Suprapubic skin (tissue), 4 donors: ENCODE measurements at places on chromosomes 4 and X.

GRCh38 chrX:138986235-138986634 is 274.7 kb upstream of the FGF13 start:
- no peak for DNase-seq

- no peak for DNase-seq
Observed at GRCh38 chrX:20233336-20233735, 33.4 kb downstream of the RPS6KA3 start.

DNA sequence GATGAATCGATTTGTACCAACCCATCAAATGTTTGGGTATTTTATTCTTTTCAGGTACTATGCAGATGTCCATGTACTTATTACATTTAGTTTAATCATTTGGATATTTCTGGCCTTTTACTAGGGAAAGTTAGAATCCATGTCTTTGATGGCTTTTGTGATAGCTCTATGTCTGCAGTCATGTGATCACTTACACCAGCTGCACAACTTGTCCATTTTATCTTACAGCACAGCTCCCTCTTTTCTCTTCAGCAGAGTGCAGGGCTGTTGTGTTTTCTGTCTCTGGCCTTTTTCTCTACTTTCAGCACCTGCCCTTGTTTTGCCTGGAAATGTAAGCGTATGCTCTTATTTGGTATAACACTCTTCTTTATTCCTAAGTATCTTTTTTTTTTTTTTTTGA is 30.6 kb downstream of the WWC2 start:
- no peak for DNase-seq

DNA sequence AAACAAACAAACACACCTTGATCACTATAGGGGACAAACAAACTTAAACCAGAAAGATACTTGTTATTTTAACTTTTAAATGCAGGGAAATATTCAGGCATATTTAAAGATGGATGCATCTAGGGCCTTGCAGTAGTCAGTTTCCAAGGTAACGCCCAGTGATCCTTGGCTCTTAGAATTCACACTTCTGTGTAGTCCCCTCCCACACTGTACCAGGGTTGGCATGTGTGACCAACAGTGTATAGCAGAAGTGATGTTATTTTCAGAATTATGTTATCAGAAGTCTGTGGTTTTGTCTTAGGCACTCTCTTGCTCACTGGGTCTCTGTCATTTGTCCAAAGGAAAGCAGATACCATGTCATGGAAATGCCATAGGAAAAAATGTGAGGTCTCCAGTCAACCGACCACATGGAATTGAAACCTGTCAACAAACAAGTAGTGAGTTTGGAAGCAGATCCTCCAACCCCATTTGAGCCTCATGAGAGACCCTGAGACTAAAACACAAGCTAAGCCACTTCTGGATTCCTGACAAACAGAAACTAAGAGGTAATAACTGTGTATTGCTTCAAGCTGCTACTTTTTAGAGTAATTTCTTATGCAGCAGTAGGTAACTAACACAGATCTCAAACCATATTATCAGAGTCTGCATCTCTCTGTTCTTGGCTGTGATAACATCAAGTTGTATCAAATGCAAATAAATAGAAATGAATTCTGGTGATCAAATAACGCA is 670.3 kb downstream of the KCTD8 start:
- DNase-seq = no peak

- DNase-seq = no peak
Observed at GRCh38 chr4:185395238-185395955, at the start of gene LRP2BP. TSS of gene LRP2BP (minus strand) at chr4:185395924. CDS start at chr4:185378186, 17,738 bp downstream.
